Keratinocyte (primary cell): ENCODE measurements at places on chromosomes 3 and 15.

GRCh38 chr15:99187936-99188335, 61.4 kb downstream of the TTC23 start:
- no peak for DNase-seq

GRCh38 chr3:14371573-14372474, 30.6 kb upstream of the SLC6A6 start:
- no peak for DNase-seq

DNA sequence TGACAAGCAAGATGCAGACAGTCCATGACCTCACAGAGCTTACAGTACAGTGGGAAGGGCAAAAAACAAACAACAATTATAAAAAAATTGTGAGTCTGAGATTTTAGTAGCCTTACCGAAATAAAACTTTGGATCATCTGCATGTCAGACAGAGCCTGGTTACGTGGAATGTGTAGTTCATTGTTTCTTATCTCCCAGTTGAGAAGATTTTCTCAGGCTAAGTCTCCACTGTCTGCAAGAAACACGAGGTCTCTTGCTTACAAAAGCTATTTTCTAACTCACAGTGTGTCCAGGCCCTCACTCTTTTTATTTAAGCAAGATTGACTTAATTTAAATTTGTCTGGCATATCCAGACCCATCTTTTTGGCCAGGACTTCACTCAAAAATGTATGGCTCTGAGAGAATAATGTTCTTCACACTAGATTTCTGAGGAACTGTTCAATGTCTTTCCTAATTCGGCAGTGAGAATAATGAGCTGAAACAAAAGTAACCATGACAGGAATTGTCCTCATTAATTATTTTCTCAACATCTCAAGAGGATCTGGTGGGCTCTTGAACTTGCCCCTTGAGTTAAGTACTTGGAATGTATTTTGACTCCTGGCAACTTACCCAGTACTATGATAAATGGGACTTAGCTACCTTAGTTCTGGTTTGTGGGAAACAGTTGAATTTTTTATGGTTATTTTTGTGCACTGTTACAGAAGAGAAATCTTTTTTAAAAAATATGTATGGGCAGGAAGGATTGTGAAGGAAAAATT, 265.1 kb upstream of the COL8A1 start:
- DNase-seq: no peak

DNA sequence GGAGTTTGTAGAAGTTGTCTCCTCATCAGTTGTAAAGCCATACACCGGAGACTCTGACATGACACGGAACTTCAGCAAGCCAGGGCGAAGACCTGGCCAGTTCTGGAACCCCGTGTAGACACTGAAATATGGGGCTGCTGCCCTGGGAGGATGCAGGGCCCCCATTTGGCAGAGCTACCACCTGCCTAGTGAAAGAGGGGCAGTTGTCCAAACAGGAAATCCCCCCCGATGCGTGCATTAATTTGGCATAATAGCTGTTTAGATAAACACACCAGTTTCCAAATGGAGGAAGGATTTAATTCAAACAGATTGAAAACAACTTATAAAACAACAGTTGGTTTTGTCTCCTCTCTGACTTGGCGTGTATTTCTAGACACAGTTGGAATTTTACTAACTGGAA, 357.2 kb downstream of the GABRG3 start:
- no peak for DNase-seq

DNA sequence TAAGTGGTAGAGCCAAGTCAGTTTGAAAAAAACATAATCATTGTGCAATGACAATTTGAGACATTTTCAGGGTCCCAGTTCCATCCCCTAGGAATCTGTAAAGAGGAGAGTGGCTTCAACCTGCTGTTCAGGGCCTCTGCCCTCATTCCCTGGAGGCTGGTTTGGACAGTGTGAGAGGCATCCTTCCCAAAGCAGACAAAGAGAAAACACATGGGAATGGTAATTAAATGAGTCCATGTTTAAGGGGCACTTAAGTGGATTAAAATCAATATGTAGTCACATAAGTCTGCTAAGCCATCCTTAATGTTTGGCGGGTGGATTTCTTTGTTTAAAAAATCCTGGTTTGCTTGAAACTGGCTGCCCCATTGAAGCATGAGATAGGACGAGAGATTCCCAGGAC, 146.3 kb upstream of the CTDSPL start:
- no peak for DNase-seq

GRCh38 chr3:80051602-80051962, 283.8 kb upstream of the ROBO1 start:
- no peak for DNase-seq

- no peak for DNase-seq
These were observed at the start of gene SCN5A for GRCh38 chr3:38649500-38650247. Gene SCN5A, minus strand, starts transcription at chr3:38649687. Its CDS starts 16,380 bp downstream, at chr3:38633307.

- no peak for DNase-seq
These were observed 101.6 kb downstream of the RPL22L1 start for GRCh38 chr3:170768334-170768801.

- no peak for DNase-seq
These were observed 63.9 kb downstream of the TNFAIP8L3 start for GRCh38 chr15:51030649-51031316.

- DNase-seq: no peak
These were observed 9.8 kb upstream of the EPHB3 start for GRCh38 chr3:184551614-184552256.

DNA sequence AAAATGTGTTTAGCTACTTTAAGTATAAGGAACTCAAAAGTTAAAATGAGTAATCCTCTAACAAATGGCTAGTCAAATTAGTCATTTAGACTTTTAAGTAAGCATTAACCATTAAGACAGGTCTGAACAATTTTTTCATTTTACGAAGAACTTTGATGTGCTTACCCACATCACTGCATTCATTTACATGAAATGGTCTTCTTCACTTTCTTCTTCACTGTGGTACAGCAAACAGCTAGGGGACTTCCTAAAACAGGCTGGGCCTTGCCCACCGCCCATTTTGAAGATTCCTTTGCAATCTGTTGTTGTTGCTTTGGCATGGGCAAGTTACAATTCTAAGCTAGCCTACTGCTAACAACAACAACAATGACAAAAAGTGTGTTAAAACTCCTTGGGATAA, 67.4 kb downstream of the CBLB start:
- DNase-seq: no peak

DNA sequence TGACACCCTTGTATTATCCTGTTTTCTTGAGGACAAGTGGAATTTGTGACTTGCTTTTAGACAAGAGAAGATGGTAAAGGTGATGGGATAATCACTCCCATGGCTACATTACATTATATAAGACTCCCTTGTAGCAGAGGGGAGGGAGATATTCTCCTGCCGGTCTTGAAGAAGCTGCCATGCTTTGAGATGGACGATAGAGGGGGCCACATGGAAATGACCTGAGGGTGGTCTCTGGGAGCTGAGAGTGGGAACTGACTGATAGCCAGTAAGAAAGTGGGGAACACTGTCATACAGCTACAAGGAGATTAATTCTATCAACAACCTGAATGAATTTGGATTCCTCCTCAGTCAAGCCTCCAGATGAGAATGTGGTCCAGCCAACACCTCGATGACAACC, 540.1 kb downstream of the NTRK3 start:
- DNase-seq: no peak

DNA sequence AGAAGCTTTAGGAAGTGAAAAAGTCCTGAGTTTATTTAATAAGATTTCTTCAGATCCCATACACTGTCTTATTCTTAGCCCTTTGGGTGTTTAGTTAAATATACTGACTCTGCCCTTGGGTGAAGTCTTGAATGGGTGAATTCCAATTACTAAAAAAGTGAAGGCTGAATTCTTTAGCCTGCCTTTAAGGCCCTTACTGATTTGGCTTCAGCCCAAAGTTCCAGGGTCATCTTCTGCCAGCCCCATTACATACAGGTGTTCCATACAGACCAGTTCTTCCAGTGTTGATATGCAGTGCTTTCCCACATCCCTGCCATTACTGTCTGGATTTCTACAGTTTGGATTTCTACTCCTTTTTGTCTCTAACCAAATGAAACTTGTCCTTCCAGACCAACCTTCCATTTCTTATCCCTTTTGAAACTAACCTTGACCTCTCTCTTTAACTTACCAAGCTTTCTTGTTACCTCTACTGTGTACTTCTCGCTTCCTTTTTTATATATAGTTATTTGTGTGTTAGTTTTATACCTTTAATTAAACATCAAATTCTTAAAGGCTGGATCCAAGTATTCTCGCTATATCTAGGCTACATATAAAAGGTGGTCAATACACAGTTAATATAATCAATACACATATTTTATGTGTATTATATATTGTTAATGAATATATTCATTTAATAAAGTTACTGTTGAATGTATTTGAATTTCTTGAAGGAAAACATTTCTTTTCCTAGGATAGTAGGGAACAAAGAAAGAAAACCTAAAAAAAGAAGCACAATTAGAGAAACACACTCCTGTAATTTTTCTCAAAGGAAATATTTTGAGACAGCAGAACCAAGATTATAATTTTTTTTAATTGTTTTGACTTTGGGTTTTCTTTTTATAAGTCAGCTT, 15.0 kb downstream of the MBNL1 start:
- DNase-seq: no peak

GRCh38 chr15:81887912-81888311, 157.9 kb downstream of the MEX3B start:
- DNase-seq: no peak

- DNase-seq: no peak
These were observed 6.2 kb downstream of the CORO2B start for GRCh38 chr15:68584756-68585573.

DNA sequence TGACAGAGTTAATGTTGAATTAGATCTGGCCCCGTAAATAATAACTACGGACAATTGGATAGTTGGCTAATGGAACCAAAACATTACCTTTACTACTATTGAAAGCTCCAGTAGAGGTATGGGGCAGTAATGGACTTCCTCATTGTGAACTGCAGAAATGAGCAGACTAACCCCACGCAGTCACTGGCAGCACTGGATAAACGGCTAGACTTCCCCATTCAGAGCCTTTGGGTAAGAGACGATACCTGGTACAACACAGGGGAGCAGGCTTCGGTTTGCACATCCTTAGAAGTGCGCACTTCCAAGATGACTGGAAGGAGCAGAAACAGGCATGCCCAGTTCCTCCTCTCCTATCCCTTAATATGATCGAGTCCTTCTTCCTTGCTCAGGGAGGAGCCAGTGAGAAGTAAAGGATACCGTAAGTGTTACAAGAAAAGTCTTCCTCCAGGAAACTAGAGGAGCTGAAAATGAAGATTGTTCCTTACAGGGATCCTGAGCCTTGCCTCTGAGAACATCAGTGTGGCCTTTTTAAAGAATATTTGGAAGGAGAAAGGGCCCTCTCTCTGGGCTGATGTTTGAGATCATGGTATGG, 100.5 kb upstream of the NECTIN3 start:
- no peak for DNase-seq
